ENCODE measurements at places on chromosomes 3 and 15.
A peak's percentile ranks its signal among the peaks of the same experiment; 100 is the strongest.

DNA sequence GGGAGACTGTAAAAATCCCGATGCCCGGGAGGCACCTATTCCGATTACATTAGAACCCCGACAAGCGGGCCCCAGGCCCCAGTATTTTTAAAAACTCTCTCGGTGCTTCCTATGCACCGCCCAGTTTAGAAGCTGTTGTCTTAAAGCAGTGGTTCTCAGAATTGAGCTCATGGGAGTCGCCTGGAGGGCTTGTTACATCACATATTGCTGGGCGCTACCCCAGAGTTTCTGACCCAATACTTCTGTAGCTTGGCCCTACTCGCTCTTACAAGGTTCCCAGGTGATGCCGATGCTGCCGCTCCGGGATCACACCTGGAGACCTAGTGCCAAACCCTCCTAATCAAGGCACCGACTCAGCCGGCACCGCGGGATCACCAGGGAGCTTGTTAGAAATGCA, 35.2 kb downstream of the CPN2 start:
- DNase-seq: no peak

DNA sequence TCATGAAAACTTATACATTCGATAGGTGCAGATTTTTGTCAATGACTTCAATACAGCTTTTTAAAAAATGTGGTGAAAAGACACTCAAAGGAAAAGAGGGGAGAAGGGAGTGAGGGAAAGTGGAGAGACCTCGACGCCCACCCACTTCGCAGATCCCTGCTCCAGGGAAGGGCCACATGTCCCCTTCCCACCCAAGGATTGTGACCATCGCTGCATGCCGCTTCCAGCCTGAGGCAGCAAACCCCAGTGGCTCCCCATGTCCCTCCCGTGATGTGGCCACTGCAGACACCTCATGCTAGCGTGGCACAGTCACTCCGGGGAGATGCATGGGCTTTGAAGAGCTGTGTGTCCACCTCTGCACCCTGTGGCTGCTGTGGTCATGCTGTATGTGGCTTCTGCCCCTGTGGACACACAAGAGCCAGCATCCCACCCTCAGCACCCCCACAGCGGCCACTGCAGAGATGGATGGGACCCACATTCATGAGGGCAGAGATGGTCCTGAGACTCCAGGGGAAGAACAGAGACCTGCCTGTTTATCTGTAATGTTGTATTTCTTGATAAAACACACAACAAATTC, 230.2 kb downstream of the OCA2 start:
- no peak for DNase-seq

- no peak for DNase-seq
These were observed 64.4 kb downstream of the PPM1L start for GRCh38 chr3:160820430-160820829.

- DNase-seq: no peak
These were observed 7.9 kb upstream of the CHD2 start for GRCh38 chr15:92892201-92892555.

DNA sequence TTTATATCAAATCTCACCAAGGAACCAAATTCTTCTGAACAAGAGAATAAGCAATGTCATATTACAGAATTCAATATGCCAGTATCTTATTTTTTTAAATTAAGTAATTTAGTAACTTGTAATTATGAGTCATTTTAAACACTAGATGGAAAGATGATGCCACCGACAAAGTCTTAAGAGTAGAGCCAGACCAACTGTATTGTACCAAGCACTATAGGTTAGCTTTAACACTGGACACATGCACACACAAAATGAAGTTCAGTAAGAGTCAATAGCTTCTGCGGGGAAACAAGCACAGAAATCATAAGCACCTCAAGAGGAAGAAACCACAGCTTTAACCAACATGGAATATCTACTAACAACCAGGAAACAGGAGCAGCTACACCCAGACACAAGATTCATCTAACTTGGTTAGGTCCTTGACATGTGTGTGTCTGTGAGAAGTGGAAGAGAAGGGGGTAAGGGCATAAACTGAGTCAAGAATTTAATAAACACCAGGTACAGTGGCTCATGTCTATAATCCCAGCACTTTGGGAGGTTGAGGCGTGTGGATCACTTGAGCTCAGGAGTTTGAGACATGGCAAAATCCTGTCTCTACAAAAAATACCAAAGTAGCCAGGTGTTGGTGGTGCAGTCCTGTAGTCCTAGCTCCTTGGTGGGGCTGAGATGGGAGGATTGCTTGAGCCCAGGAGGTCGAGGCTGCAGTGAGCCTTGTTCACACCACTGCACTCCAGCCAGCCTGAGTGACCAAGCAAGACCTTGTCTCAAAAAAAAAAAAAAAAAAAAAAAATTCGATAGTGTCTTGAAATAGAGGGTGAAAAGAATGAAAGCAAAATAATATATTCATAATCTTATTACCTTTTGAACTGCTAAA, 28.9 kb downstream of the DENND4A start:
- DNase-seq: no peak

- DNase-seq: no peak
These were observed 412.1 kb upstream of the DPH6 start for GRCh38 chr15:35958021-35958420.

GRCh38 chr15:75811626-75812025, 31.6 kb upstream of the UBE2Q2 start:
- DNase-seq: no peak

DNA sequence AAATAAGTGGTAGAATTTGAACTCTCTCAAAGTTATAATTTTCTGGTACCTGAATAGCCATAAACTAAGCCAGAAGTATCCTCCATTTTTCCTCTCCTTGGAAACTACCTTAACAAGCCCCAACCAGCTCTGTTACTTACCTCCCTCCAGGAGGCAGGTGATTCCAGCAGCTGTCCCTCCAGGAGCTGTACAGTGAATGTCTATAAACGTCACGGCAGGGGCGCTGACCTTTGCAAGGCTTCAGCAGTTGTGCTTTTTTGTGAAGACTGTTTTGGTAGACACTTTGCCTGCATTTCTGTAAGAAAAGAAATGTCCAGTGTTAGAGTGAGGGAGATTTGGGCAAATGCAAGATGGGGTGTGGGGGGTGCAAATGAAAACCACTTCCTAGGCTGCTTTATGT, 67.2 kb downstream of the LEO1 start:
- DNase-seq: no peak

GRCh38 chr15:46569781-46570180, 935.0 kb downstream of the SQOR start:
- no peak for DNase-seq

DNA sequence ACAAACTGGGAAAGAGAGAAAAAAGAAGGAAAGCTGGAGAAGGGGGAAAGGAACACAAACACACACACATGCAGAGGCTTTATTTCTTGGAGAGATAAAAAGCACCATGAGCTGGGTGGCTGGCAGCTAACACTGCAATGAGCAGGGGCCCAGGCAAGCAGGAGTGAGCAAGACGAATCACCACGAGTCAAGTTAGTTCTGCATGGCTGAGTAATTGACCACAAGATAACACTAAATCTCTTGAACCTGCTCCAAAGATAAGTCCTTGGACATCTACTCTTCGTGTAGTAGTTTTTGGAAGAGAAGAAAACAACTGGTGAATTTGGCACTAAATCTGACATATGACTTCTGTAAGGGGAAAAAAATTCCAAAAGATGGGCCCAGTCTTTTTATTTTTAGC, 100.9 kb downstream of the MYO5A start:
- DNase-seq: no peak

- DNase-seq: no peak
These were observed 467.6 kb upstream of the CFAP20DC start for GRCh38 chr3:59517388-59517787.

GRCh38 chr3:8524249-8524648, 22.6 kb downstream of the LMCD1 start:
- DNase-seq: peak; percentile 14

GRCh38 chr3:23406601-23407000, 203.5 kb downstream of the UBE2E2 start:
- no peak for DNase-seq

- no peak for DNase-seq
These were observed 321.9 kb upstream of the RASGRP1 start for GRCh38 chr15:38886315-38887163.

DNA sequence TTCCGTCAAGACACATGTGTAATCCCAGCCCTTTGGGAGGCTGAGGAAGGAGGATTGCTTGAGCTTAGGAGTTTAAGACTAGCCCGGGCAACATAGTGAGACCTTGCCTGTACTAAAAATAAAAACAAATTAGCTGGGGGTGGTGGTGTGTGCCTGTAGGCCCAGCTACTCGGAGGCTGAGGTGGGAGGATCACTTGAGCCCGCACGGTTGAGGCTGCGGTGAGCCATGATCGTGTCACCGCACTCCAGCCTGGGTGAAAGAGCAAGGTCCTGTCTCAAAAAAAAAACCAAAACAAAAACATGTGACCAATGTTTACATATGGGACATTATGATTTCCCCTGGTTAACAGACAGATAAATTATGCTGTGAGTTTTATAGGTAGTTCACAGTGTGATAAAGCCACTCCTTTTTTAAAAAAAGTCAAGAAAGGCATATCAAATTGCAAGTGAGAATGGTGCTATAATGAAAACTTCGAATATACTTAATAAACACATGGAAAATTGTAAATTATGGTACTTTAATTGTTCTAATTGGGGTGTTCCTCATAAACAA, 9.2 kb downstream of the BBX start:
- no peak for DNase-seq

- DNase-seq: no peak
These were observed 15.0 kb downstream of the SNAP23 start for GRCh38 chr15:42510258-42511006.

DNA sequence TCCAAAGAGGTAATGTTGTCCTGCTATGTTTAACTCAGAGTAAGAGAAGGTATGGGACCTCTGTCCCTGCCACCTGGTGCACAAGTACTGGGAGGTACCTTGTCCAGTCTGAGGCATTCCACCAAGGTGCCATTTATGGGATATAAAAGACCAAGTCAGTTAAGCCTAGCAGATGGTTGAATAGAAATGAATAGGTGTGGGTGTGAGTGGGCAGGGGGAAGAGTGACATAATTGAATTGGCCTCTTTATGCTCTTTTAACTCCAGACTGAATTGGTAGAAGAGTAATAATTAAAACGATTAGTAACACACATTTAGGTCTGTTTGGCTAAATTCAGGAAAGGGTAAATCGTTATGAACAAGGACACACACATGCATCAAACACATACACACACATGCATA, 562 bp downstream of the ADGRG7 start:
- no peak for DNase-seq

GRCh38 chr15:57337868-57338411, 38.4 kb upstream of the CGNL1 start:
- DNase-seq: no peak

DNA sequence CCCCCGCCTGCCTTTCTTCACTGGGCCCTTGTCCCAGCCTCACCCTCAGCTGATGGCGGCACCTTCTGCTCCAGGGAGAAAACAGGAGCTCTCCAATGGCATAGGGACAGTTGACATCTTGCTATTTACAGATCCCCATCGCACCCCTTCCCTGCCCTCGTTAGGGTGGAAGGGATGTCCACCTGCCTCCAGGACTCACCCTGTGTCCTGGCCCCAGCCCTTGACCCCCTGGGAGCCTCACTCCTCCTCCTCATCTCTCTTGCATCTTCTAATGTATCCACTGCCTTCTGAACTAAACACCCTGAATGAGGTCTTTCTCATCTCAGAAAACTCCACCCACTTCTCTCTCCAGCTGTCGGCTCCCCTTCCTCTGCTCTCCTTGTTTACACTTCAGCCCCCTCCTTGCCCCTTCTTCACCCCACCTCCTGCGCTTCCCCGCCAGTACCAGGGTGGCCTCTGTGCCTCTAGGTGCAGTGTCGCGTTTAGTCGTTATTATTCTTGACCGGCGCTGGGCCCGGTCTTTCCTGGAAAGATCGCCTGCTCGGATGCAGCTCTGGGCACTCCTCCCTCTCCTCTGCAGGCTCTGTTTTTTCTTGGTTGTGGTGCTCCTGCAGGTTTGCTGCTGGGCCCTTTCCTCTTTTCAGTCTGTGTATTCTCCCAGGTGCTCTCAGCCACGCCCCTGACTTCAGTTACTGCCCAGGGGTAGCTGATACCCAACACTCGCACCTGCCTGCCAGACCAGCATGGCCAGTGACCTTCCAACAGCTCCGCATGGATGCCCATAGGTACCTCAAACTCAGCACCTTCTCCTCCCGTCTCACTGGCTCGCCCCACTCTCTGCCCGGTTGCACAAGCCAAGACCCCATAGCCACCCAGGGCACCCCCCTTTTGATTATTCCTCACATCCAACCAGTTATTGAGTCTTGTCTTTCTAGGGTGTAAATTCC, 42.9 kb downstream of the PML start:
- DNase-seq: no peak

- peak; percentile 45 for DNase-seq
These were observed 31.6 kb upstream of the RAP2B start for GRCh38 chr3:153130312-153130977.

DNA sequence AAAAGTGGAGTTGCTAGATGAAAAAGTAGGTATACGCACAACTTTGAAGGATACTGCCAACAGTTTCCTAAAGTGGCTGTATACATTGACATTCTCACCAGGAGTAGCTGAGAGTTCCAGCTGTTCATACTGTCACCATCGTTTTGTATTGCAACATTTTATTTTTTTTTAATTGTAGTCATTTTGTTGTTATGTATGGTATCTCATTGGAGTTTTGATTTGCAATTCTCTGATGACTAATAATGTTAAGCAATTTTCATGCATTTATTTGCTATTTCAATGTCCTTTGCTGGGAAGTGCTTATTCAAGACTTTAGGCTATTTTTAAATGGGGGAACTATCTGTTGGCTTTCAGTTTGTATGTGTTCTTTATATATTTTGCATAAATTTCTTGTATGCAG, 185.1 kb upstream of the TGFBR2 start:
- DNase-seq: peak; percentile 95

- no peak for DNase-seq
These were observed 78.1 kb downstream of the AGBL1 start for GRCh38 chr15:86157606-86158293.

DNA sequence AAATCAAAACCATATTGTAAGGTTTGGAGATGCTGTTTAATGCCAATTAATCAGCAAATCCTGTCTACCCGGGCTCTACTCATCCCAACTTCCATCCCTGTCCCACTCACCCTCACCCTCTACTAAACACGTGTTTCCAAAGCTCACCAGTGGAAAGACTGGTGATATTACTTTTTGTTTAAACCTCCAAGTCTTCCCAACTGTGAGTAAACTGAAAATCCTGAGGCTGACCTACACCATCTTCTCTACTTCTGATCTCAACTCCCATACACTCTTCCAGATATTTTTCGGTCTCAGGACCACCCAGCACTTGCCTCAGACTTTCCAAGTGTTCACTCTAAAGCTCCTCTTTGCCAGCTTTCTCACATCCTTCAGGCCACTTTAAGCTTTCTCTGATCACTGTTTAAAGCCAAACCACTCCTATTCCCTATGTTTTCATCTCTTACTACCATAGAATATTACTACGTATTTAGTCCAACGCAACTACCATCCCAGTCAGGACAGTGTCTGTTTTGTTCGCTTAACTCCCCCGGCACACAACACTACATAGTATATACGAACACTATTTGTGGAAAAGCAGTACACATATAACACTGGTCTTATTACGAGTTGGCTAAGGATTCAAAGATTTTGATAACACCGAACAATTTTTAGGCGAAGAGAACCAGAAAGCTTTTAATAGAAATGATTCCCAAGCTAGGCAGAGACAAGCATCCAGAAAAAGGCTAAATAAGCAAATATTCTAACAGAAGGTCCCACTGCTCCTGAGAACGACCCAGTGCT, 684 bp downstream of the RPL4 start:
- no peak for DNase-seq

GRCh38 chr3:195546130-195546560, 3.0 kb upstream of the PPP1R2 start:
- DNase-seq: no peak
